NCI-H1048 (cell line): ENCODE measurements at places on chromosomes 13 and 19.

- no peak for DNase-seq
Measured at GRCh38 chr13:55577847-55578210, 1562.9 kb upstream of the PRR20A start.

DNA sequence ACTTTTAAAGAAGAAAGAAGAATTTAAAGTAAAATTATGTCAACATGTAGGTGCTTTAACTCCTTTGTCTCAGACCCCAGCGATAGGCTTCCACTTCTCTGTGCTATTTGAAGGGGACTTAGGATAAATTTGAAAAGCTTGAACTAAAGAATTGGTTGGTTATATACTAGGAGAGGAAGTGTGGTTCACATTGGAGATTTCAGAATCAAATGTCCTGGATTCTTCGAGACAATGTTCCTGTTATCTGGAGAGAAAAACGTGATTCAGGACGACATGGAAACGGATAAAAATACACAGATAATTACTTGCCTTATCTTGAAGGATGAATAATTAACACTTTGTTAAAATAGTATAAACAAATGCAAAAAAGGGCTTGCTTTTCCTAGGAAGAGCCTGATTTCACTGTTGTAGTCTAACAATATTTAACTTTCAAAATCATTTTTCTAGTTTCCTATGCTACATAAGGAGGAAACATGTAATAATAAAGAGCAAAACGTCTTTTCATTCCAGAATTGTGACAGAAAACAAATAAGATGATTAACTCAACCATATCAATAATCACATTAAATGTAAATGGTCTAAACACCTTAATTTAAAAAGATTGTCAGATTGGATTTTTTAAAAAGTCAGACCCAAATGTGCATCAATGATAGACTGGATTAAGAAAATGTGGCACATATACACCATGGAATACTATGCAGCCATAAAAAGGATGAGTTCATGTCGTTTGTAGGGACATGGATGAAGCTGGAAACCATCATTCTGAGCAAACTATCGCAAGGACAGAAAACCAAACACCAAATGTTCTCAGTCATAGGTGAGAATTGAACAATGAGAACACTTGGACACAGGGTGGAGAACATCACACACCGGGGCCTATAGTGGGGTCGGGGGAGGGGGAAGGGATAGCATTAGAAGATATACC is 724 bp upstream of the ZNF780A start:
- DNase-seq = no peak

- DNase-seq = no peak
Measured at GRCh38 chr13:46604226-46604990, 51.4 kb downstream of the LRCH1 start.

GRCh38 chr19:5825178-5825577 is 14.3 kb downstream of the FUT6 start:
- DNase-seq = no peak

DNA sequence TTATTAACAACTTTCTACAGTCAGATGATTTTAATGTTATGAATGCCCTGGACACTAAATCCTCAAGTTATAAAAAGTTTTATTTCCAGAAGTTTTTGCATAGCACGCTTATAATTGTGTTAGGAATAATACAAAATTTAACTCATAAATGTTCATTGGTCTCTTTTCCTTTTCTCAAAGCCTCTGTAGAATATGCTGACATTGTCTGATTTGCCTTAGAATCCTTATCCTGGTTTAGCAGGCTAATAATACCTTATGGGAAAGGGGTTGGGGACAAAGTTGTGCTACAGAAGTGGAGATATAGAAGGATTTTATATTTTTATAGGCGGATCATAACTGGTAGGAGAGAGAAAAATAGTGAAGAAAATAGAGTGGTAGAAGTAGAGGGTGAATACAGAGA is 1739.6 kb downstream of the OLFM4 start:
- DNase-seq = no peak

GRCh38 chr13:77291774-77292173 is 35.1 kb downstream of the MYCBP2 start:
- DNase-seq = no peak

GRCh38 chr13:68927387-68928026 is 1180.1 kb upstream of the ATXN8OS start:
- DNase-seq = peak; percentile 2

DNA sequence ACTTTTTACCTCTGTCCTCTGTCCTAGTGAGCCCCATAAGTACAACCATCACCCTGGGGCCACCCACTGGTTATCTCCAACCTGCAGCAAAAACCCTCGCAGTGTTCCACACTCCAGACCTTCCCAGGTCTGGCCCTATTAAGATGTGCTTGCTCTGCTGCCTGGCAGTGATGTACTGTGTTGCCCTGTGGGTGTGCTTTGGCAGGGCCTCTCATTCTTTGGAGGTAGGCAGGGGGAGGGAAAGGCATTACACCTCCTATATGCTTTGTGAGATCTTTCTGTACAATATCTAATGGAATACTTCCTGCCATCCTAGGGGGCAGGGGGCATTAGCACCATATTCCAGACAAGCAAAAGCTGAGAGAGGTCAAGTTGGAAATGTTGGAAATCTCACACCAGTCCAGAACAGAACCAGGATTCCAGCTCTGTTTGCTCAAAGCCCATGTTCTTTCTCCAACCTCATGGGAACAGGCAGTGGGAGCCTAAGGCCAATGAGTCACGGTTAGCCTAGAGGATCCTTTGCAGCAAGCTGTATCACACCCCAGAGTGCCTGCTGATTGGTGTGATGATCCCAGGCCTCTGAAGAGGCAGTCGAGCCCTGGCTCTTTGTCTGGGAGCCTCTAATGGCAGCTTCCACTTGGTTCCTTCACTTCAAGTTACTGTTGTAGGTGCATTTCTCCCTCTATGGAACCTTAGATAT is 59.7 kb upstream of the UBL3 start:
- no peak for DNase-seq

GRCh38 chr19:21430675-21431074 is 33.7 kb downstream of the ZNF493 start:
- no peak for DNase-seq

GRCh38 chr19:49492573-49493405 is 3.4 kb upstream of the RPS11 start:
- no peak for DNase-seq

GRCh38 chr13:95485045-95485517 is 67.4 kb upstream of the CLDN10 start:
- DNase-seq = no peak

DNA sequence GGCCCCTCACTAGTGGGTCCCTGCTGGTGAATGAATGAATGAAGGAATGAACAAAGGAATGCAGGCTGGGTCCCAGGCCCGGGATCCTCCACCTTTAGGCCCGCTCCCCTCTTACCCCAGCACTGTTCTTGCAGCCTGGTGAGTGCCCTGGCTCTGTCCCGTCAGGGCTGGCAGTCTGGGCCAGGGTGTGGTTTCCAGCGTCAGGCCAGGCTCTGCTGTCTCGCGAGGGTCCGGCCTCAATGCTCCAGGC is 317 bp downstream of the LYL1 start:
- DNase-seq = no peak

GRCh38 chr19:6099033-6099432 is 11.3 kb downstream of the RFX2 start:
- DNase-seq = no peak

GRCh38 chr19:10653732-10654609 is at the start of gene ILF3:
ILF3 (plus strand) TSS chr19:10654346; CDS start chr19:10670606, 16,260 bp downstream.
- peak; percentile 99 for DNase-seq

- DNase-seq = no peak
Measured at GRCh38 chr19:16922949-16923348, 34.1 kb downstream of the F2RL3 start.

DNA sequence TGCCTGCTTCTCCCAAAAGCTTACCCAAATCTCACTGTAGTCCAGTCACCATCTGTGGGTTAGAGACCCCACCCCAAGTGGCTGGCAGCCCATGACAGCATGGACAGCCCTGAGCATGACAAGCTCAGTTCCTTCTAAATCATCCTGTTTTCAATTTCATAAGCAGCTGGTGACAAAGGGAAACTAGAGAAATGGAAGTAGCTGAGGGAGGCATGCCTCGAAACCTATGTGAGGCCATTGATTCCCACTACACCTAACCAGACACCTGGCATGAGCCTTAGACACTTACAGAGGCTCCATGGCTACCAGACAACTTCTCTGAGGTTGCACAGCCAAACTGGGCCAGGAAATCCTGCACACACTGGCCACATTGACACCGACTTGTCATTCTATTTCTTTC is 56.2 kb downstream of the ABCC4 start:
- DNase-seq = no peak

GRCh38 chr13:29561918-29562317 is 33.6 kb downstream of the SLC7A1 start:
- DNase-seq = no peak

GRCh38 chr13:53200498-53201453 is 172.2 kb downstream of the OLFM4 start:
- no peak for DNase-seq

- DNase-seq = no peak
Measured at GRCh38 chr19:49862391-49863253, 4.8 kb downstream of the PNKP start.

DNA sequence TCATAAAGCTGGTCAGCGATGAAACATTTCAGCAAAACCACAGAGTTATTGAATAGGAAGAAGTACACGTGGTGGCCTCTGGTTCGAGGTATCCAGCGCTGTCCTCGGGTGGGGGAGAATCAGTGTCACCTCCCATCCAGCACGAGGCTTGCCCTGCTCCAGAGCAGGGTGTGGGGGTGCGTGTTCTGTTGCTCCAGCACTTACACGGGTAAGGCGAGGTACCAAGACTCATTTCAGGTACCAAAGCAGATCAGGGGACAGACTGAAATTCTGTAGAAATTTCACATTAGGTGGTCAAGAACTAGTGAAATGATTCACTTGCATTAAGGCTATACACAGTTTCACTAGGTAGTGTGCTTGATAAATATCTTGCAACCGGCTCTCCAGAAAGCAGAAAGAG is 164.2 kb upstream of the SOX1 start:
- DNase-seq = no peak

DNA sequence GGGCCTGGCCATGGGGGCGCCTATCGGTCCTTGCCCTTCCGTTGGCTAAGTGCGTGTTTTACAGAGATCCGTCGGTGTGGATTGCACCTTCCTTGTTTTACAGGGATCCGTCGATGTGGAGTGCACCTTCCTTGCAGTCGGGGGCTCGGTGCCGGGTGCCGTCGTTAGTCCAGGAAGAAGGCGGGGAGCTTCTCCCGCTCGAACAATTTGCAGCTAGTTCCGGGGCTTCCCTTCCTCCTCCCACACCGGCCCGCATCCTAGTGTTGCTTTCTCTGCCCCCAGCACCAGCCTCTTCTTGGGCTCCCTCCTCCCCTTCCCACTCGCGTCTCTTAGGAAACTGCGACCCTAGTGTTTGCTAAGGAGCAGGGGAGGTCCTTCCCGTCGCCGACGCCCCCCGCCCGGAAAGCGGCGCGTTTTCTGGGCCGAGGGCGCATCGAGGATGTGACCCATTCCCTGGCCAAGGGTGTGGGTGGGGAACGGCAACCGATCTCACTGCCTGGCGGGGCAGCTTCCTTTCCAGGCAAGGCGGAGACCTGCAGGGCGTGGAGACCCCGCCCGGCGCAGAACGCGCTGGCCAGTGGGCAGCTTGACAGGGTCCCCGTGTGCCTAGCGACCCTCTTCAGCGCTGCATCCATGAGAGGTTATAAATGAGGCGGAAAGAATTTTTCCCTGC is 75.7 kb upstream of the ZNF91 start:
- DNase-seq = no peak

DNA sequence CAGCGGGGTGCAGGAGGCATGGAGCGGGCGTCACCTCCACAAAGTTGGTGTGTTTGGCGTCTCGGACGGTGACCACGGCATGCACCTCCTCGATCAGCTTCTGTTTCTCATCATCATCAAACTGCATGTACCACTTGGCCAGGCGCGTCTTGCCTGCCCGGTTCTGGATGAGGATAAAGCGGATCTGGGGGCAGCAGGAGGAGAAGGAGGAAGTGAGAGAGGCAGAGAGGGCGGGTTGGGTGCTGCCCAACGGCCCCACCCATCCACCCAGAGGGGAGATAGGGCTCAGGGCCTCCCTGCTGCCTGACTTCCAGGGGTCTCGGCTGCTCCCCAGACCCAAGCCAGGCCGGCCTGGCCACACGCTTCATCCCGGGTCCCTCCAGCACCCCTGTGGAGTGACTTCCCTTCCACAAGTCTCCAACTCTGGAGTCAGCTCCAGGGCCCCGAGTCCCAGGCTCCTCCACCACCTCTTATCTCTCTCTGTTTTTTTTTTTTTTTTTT is 4.6 kb downstream of the AP2S1 start:
- no peak for DNase-seq
